Activated gamma-delta T cell treated with anti-CD3 and anti-CD28 coated beads, Interleukin-2, amount 50 U/mL, for 16 hours (primary cell): ENCODE measurements at places on chromosomes 1 and 21.

DNA sequence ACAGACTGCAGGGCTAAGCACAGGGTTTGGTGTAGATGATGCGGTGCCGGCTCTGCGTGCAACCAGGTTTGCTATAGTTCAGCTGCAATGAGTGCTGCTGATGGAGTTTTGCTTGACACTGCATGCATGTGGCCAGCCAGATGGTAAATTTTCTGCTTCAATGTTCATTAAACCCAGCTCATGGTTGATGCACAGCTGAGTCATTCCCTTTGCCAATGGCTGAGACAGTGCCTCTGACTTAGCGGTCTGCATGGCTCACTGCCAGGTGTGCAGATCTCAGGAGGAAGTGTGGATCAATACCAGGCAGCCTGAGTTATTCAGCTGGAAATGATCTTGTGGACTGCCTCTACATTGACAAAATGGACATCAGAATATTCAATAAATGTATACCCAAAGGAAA is 172.7 kb upstream of the ZP4 start:
- DNase-seq, result no peak

GRCh38 chr1:65182658-65183268 is 34.8 kb downstream of the AK4 start:
- no peak for DNase-seq

DNA sequence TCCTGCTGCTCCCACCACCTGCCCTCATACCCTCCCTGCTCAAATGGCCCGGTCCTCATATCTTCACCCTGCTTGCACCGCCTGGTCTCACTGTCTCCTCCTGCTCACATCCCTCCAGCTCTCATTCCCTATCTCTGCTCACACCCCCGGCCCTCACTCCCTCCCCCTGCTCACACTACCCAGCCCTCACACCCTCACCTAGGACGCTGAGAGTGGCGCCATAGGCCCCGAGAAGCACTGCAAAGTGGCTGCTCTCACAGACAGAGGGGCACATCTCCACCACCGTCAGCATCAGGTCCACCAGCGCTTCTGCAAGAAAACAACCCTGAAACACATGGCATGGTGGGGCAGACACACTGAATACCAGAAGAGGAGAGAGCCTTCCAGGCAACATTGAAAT is 38.6 kb downstream of the MRAP start:
- no peak for DNase-seq

DNA sequence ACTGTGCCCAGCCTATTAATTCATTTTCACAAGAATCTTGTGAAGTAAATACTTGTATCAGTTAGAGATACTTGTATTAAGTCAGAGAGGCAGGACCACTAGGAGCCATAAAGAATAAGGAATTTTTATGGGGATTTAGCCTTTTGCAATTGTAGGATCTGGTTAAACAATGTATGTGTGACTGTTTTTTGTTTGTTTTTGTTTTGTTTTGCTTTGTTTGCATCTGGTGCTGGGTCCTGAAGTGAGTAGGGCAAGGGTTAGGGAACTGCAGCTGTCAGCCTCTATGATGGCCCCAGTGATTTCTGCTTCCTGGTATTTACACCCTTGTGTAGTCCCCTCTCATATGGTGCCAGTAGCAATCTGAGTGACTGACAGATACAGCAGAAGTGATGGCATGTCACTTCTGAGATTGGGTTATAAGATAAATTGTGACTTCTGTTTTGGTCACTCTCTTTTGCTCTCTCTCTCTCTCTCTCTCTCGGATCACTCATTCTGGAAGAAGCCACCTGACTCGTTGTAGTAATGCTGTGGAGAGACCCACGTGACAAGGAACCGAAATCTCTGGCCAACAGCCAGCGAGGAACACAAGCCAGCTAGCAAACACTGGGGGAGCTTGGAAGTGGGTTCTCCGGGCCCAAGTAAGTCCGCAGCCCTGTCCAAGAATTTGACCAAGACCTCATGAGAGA is 96.2 kb upstream of the MARK1 start:
- DNase-seq, result no peak

GRCh38 chr1:111593403-111594305 is 25.9 kb upstream of the RAP1A start:
- no peak for DNase-seq

- DNase-seq, result no peak
These were observed 61.1 kb downstream of the FYB2 start for GRCh38 chr1:56758135-56758534.

DNA sequence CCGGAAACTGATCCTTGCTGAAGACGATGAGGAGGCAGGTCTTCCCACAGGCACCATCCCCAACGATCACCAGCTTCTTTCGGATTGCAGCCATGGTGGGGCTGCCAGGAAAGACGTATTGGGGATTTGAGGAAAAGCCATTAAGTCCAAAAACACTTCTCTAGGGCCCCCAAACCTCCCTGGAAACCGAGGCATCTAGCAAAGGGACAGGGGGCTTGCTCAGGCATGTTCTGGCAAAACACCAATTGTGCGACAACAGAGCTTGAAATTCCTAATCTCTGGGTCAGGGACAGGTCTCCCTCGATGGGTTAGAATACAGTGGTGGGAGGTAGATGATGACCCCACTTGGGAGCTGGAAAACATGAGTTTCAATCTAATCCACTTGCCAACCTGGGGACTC is 3.2 kb downstream of the RHOC start:
- DNase-seq, result no peak

GRCh38 chr1:96997717-96998116 is 276.1 kb downstream of the PTBP2 start:
- no peak for DNase-seq

- DNase-seq, result peak; percentile 13
These were observed 544 bp downstream of the ILDR2 start for GRCh38 chr1:166974647-166975345.

GRCh38 chr1:53086491-53087070 is 24.6 kb downstream of the PODN start:
- no peak for DNase-seq

DNA sequence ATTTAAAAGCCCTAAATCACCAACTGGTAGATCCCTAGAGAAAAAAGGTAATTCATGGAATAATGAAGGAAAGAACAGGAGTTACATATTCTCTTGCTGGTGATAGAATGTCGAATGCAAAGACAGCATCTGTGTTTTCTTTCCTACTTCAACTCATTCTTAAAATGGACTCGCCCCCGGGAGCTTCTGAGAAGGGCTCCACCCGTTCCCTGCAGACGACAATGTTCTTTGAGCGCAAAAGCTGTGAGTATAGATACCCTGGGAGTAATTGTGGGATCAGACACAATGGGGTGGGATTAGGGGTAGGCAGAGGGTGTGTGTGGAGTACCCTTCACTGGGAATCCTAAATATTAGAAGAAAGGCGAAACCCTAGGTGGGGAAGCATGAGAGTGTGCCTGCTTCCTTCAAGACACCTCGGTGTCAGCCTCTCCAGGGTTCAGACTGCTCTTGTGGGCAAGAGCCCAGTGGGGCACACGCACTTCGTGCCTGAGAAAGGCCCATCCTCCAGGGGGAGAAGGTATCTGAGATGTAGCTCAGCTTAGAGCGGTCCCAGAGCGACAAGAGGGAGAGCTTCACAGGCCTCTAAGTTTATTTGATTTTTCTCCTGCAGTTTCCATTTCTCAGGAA is 123.3 kb upstream of the DPYD start:
- DNase-seq, result no peak
